Smooth muscle cell of the coronary artery (primary cell): ENCODE measurements at places on chromosomes 12 and 14. TPM values are rescaled to one million over a fixed set of nuclear protein-coding genes. Genes with fewer than 3 reads are reported as not detected.

TUNAR gene
- not detected in 2 replicates for total RNA-seq

ACVR1B gene
- total RNA-seq: 17.5 and 23.4 TPM in 2 replicates

SLC17A8 gene
- not detected in 2 replicates for total RNA-seq

OGFOD2 gene
- total RNA-seq: 5.4 and 9.2 TPM in 2 replicates

KERA gene
- total RNA-seq: not detected in 2 replicates

KRT8 gene
- 0.70 and 67.9 TPM in 2 replicates for total RNA-seq

FERMT2 gene
- 71.0 and 98.9 TPM in 2 replicates for total RNA-seq

ERBB3 gene
- total RNA-seq: 0.53 and 0.70 TPM in 2 replicates

ABCB9 gene
- 5.9 and 6.3 TPM in 2 replicates for total RNA-seq

PPP1R36 gene
- total RNA-seq: 0.53 and 0.82 TPM in 2 replicates

TSPAN19 gene
- total RNA-seq: under 0.01 and 0.12 TPM in 2 replicates

FLVCR2 gene
- total RNA-seq: 0.08 and 2.1 TPM in 2 replicates

ADCY6 gene
- total RNA-seq: 52.6 and 56.6 TPM in 2 replicates

PTPRR gene
- total RNA-seq: 0.83 and 0.94 TPM in 2 replicates

KRT74 gene
- not detected in 2 replicates for total RNA-seq

RNASE7 gene
- not detected in 2 replicates for total RNA-seq

EEF1AKMT3 gene
- total RNA-seq: 7.8 and 8.5 TPM in 2 replicates

A2M gene
- 1.2 and 25.4 TPM in 2 replicates for total RNA-seq

LBHD2 gene
- not detected in 2 replicates for total RNA-seq

C12orf42 gene
- not detected in 2 replicates for total RNA-seq

DTX1 gene
- under 0.01 and 0.15 TPM in 2 replicates for total RNA-seq

EIF2S3B gene
- 15.0 and 23.9 TPM in 2 replicates for total RNA-seq
